ENCODE measurements at places on chromosomes 16 and 17.
A peak's percentile ranks its signal among the peaks of the same experiment; 100 is the strongest.

DNA sequence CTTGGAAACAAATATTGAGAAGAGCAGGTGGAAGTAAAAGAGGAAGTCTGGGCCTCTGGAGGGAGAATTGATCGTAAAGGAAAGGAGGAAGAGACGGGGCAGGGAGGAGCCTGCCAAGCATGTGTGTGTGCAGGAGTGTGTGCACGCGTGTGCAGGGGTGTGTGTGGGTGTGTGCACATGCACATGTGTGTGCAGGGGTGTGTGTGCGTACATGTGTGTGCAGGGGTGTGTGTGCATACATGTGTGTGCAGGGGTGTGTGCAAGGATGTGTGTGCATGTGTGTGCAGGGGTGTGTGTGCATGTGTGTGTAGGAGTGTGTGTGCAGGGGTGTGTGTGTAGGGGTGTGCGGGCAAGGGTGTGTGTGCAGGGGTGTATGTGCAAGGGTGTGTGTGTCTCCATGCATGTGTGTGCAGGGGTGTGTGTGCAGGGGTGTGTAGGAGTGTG, 10.0 kb downstream of the CEP295NL start:
- no peak for DNase-seq

GRCh38 chr16:30956601-30957455, 726 bp upstream of the SETD1A start:
- peak; percentile 48 for DNase-seq

DNA sequence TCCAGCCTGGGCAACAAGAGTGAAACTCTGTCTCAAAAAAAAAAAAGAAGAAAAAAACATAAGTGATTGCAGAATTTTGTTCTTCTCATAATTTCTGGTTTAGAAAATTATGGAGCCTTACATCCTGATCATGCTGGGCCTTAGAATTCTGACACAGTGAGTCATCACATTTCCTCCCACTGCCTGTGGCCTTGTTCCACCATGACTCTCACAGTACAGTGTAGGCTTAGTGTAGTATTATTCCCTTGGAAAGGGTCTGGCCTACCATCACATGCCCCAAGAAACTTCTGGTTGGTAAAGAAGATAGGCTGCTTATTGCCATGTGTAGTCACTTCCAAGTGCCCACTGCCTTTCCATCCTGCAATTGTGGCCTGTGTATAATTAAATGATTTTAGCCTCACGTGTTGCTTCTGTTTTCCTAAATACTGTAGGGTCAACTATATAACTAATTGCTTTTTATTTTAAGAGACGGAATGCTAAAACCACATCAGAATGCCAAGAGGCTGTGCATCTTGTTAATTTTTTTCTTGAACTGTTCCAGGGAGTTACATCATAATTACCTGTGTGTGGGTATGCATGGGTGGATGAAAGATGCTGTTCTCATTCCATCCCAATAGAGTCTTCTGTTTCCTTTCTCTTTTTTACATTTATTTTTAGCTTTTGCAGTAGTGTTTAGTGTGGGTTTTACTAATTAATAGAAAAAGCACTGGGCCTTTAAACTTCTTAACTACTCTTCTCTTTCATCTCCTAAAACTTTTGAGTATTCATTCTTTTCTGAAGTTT, 25.9 kb downstream of the OGFOD1 start:
- peak; percentile 82 for DNase-seq

DNA sequence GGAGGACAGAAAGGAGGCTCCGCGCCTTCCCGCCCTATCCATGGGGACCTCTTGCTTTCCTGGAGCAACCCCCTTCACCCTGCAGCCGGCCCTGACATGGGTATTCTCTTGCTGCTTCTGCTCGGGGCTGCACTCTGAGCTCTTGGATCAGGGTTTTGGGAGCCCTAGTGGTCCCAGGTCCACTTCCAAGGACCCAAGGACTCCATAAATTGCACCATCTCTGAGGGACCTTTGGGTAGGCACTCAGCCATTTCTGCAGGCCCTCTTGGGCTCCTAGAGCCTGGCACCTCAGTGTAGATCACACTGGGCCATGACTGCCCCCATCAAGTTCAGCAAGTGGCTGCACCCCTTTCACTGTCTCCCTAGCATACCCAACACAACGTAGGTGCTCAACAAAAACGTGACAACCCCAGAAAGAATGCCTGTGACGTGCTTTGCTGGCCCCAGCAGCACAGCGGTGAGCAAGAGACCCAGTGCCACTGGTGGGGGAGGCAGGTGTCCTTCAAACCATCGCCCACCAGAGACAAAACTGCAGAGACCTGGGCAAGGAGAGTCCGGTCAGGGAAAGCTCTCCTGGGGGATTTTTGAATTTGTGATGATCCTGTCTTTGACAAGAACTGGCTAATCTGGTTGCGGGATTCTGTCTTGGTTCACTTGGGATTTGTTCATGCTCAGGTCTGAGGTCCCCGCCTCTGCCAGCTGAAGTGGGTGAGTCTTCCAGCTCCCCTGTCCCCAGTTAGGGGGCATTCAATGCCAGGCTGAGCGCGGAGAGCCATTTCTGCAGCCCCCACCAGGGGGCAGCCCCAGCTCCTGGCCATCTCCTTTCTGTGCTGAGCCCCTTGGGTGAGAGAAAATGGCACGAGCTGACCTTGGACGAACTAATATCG, 2.5 kb upstream of the RAB11FIP4 start:
- DNase-seq: no peak

DNA sequence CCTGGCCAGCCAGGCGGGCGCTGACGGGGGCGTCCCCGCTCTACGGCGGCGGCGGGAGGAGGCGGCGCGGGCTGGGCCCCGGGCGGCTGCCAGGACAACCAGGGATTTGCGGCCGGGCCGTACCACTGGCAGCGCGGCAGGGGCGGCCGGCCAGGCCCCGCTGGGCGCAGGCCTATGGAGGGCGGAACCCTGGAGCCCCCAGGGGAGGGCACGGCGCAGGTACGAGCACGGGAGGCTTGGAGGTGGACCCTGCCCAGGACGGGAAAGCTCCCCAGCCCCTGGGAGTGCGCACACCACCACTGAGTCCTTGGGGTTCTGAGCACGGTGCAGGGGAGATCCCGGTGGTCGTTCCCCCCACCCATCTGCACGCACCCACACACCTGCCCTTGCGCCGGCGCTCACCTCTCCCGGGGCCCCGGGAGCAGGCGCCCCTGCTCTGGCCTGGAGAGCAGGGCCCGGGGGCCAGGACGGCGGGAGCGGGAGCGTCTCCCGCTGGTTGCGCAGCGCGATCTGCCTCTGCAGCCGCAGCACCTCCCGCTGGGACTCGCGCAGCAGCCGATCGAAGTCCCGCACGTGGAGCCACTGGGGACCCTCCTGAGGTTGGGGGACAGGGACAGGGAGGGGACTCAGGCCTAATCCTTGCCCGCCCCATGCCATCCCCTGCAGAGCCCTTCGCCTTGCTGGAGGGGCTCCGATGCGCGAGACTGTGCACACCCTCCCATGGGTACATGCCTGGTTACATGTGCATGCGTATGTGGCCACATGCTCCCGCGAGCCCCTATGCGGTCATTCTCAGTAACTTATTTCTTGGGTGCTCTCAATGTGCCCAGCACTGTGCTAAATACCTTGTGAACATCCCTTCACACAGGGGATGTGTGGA, 3.9 kb downstream of the TSPOAP1 start:
- DNase-seq: no peak

DNA sequence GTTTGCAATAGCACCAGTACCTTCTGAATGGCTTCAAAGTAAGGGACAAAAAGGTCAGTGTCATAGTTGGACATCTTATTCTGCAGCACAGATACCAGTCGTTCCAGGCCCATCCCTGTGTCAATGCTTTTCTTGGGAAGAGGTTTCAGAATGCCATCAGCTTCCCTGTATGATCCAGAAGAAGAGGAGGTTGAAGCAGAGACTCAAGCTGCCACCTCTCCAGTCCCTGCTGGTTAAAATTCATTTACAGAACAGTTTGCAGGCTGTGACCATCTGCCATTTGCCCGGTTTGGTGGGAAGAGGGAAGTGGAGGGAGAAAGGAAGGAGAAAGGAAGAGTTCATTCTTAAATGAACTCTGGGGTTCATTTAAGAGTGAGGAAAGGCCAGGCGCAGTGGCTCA, 18.4 kb upstream of the EXOSC6 start:
- DNase-seq: no peak

DNA sequence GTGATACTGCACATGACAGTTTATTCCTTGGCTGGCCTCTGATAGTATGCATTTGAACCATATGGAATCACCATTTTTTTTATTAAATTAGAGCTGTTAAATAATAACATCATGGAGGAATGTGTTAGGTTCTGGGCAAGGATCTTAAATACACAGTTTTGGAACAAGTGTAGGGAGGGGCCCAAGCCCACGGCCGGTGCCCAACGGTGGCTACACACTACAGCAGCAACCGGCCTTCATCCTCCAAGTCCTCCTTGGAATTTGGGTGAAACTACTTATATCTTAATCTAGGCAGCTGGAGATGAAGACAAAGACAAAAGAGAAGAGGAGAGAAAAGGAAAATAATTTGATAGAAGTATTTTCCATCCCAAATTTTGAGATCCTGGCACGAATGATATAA, 35.6 kb downstream of the ZFHX3 start:
- no peak for DNase-seq

- peak; percentile 16 for DNase-seq
Observed at GRCh38 chr17:33674685-33675084, 381.6 kb upstream of the ASIC2 start.

- no peak for DNase-seq
Observed at GRCh38 chr17:52237151-52237550, 78.6 kb upstream of the CA10 start.

DNA sequence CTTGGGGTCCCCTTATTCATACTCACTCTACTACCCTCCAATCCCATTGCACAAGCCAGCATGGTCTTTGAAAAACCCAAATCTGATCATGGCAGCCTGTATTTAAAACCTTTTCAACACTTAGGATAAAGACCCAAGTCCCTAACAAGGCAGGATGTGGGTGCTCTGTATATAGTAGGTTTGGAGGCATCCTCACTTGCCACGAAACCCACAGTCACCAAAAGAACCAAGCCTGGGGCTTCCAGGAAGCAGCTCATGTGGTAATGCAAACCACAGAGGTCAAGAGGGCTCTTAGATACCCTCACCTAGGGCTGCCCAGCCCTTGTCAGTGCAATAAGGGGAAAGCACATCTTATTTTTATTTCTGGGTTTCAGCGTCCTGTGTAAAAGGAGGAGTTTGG, 218.6 kb upstream of the ASIC2 start:
- DNase-seq: no peak

DNA sequence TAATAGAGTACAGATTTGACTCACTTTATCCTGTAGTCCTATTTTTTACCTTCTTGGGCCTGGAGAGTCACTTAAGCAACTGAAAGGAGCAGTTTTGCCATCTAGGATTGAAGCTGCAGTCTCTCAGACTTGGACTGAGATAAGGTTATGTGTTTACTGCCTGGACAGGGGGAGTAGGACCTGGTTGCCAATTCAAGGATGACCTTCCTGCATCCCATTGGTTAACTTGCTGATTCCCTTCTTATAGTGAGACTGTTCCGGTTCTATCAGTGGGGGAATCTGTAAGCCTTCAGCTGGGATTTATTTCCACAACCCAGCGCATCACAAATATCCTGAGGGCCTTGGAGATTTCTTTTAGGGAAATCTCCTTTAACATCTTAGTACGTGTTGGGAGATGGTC, 2.9 kb downstream of the UBN1 start:
- no peak for DNase-seq

GRCh38 chr17:28738680-28739384, 5.0 kb upstream of the TRAF4 start:
- no peak for DNase-seq

DNA sequence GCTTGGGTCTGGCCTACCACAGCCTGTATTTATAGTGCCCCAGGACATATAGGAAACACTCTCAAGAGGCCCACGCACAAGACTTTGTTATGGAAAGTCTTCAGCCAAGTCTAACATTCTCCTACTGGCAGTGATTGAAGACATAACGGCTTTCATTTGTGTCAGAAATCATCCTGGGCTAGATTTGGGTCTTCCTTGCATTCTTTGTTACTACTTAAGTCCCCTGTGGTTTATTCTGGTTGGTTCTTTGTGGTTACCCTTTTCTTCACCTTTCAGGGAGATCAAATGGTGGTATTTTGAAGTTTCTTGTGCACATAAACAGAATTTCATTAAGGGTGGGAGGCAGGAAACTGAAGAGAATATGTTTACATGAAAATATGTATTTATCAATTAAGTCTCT, 37.7 kb downstream of the REXO5 start:
- DNase-seq: no peak

DNA sequence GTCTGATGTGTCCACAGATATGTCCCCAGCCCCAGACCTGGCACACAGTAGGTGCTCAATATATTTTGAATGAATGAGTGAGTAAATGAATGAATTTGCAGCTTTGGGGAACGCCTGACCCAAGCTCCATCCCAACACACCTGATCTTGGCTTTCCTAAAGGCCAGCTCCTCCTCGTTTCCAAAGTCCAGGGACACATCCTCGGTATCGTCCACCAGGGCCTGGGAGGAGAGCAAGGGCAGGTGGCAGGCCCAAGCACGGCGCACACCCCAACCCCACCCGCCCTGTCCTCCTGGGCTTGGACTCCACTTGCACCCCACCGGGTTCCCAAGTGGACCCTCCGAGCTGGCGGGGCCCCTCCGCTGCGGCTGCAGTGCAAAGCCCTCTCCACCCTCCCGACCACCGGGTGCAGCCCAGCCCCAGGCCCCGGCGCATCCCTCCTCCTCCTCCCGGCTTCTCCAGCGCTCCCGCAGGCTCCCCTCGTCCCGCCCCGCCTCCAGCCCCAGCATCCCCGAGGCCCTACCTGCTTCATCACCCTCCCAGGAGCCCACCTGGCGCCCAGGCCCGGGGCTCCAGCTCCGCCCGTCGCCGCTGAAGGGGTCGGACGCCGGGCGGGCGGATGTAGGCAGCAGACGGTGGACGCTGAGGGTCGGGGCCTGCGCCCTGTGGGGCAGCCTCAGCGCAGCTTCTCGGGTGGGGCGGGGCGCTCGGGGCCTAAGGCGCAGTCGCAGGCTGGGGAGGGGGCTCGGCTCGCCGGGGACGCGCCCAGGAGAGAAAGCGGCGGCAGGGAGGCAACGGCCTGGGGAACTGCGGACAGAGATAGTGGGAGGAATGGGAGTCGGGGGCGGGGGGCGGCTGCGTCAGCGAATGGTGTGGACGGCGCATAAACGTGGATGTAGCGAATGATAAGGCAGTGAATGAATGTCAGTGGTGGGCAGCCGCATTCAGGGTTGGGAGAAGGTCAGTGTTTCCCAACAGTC, at the start of gene TVP23A:
TVP23A (minus strand) TSS at position 832 of the 979 bp plus-strand sequence; CDS start at position 531, 301 bp downstream.
- no peak for DNase-seq

GRCh38 chr17:19304209-19304608, 58.3 kb downstream of the B9D1 start:
- DNase-seq: no peak

- peak; percentile 97 for DNase-seq
Observed at GRCh38 chr16:53091466-53092211, 36.8 kb downstream of the CHD9 start.

DNA sequence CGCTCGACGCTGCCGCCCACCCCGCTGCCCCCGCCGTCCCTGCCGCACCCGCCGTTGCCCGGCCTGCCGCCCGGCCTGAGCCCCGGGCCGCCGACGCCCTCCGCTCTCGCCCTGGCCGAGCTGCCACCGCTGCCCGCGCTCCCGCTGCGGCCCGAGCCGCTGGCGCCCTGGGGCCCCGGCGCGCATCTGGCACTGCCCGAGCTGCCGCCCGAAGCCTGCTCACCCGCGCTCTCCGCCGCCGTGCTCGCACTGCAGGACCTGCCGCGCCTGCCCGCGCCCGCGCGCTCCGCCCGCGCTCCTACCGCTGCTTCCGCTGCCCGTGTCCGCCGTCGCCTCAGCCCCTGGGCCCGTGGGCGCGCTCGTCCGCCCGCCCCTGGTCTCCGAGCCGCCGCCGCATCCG, 8.4 kb upstream of the CLDN9 start:
- DNase-seq: no peak

GRCh38 chr16:4689864-4690704, 3.3 kb upstream of the NUDT16L1 start:
- DNase-seq: no peak

All from astrocyte of the cerebellum (primary cell).